SIG-M5 (cell line): ENCODE measurements at places on chromosomes 3 and 15.

GRCh38 chr3:19744047-19744446, 190.0 kb downstream of the EFHB start:
- DNase-seq, result no peak

GRCh38 chr3:74605437-74605836, 9.0 kb downstream of the CNTN3 start:
- DNase-seq, result no peak

GRCh38 chr3:42610976-42611375, 10.5 kb downstream of the NKTR start:
- DNase-seq, result no peak

DNA sequence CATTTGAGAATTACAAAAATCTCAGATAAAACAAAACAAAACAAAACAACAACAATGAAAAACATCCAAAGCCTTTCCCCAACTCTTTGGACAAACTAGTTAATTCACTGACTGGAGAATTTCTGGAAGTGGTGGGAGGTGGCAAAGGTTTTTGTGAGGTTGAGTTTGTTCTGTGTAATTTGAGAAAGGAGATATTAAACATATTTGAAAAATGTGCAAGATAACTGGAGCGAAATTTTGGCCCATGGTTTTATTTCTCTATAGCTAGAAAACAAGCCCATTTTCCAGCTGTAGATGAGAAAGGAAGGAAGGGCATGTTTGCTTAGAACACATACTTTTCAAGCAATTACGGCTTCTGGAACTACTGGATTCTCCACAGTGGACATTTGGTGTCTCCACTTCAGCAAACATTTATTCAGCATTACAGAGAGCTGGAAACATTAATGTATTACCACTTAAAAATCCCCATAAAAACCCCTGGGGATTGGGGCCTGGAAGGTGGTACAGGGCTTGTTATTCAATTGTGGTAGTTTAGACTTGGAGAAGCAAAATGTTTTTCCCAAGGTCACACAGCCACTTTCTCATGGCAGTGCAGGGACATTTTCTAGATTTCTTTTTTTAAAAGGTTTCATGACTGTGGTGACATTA, 135.8 kb downstream of the THSD4 start:
- no peak for DNase-seq

GRCh38 chr3:15845475-15845874, 47.7 kb upstream of the ANKRD28 start:
- no peak for DNase-seq

DNA sequence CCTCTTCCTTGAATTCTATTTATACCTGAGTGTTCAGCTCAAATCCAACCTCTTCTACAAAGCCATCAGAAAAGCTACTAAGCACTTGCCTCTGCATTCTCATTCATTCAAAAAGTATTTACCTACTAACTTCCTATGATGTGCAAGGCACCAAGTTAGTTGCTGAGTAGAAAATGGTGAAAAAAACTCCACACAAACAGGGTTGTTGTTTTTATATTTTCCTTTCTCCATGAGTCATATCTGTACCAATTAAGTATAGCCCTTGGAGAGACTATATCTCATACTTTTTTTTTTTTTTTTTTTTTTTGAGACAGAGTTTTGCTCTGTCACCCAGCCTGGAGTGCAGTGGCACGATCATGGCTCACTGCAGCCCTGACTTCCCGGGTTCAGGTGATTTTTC, 67.7 kb downstream of the IGF2BP2 start:
- no peak for DNase-seq

DNA sequence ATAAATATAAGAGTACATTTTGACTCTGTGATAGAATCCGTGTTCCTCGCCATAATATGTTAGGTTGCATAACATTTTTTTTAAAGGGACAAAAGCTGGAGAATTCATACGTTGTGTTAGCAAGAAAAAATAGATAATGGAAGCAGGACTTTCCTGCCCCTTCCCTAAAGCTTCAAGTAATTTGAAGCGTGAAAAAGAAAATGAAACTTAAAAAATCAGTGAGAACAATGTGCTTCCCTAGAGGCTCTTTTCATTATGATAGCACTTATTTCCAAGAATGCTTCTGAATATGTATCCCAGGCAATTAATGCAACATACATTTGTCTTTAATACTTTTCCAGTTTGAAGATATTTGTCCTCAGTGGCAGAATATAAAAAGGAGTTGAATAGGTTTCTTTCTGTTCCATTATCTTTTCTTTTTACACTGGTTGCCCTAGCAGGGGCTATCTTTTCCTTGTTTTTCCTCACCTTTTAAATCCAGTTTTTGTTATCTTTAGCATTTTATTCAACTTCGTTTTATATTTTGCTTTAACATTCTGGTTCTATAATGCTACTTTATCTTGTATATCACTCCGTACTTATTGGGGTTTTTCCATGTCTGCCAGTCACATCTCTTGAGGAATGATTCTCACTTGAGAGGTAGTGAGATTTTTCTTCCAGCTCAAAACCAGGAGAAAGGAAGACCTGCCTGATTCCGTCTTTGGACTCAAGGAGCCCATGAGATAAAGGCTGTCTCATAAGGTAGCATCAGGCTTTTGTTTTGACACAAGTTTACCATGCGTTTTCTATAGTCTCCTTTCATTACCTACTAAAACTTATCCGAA, 113.8 kb downstream of the MBNL1 start:
- DNase-seq, result no peak

DNA sequence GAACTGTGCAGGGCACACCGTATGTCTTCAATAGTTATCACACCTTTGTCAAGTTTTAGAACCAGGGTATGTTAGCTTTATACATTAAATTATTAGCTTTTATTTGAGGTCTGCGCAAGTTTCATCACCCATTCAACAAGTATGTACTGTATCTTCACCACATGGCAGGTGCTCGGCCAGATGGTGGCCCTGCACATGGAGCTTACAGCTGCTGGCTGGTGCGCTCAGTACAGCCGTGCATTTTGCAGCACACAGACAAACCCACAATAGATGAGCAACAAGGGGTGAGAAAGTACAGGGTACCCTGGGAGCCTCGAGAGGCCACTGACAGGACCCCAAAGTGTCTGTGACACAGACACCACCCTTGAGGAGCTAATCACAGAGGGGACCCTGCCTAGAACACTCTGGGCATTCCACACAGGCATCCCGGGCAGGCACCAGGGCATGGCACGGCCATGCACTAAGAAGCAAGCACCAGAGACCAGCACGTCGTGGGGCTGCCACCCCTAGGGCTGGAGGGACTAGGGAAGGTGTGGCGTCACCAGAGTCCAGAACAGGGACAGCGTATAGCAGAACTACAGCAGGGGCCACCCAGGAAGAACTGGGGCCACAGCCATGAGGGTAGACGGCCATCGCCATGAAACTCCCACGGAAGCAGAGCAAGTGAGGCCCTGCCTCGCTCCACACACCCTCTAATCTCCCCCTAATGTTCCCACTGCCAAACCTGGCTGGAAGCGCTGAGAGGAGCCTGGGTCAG, 27.4 kb downstream of the ZXDC start:
- no peak for DNase-seq

DNA sequence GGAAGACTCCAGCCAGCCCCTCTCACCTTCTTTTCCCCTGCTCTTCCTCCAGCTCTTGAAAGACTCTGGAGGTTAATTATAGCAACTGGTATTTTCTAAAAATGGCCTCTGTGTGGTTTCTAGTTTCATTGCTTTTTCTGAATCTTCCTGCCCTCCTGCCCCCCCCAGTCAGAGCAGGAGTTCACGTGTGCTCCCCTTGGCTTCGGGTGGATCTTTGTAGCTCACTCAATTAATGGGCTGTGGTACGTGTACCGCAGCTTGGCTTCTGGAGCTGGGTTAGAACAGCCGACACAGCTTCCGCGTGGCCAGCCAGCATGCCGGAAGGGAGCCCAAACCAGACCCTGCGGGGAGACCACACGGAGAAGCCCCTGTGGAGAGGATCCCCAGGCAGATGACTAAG, 31.5 kb downstream of the TM2D3 start:
- DNase-seq, result no peak

GRCh38 chr3:11566916-11567315, 76.8 kb downstream of the VGLL4 start:
- no peak for DNase-seq

DNA sequence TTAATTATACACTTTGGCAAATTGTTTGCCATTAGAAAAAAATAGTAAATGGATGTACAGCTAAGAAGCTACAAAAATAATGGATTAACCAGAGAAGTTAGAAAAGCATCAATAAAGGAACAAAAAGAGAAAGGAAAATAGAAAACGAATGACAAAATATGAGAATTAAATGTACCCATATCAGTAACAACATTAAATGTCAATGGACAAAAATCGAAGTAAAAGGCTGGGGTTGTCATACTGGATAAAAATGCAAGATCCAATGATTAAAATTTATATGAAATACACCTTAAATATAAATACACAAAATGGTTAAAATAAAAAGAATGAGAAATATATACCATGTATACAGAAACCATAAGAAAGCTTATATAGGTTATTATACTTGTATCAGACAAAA, 470.6 kb downstream of the OCA2 start:
- no peak for DNase-seq

- no peak for DNase-seq
Measured at GRCh38 chr3:155934230-155934629, 63.8 kb downstream of the GMPS start.

DNA sequence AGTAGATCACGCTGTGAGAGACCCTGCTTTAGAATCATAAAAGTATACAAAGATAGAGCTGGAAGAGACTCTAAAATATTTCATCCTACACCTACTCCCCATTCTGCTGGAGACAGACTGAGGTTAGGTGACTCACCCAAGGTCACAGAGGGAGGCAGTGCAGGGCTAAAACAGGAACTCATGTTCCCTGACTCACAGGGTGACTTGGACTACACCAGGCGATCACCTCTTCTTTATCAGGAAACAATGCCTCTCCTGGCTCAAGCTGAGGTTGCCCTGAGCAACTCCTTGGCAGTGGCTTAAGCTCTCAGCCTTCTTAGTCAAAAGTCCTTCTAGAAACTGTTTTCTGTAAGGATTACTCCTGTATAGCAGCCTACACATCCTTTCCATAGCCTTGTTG, 26.4 kb upstream of the TNFAIP8L3 start:
- peak; percentile 24 for DNase-seq

- no peak for DNase-seq
Measured at GRCh38 chr3:171457607-171458061, 2.6 kb downstream of the TNIK start.

GRCh38 chr15:28888900-28889299, 3.1 kb downstream of the APBA2 start:
- DNase-seq, result no peak

DNA sequence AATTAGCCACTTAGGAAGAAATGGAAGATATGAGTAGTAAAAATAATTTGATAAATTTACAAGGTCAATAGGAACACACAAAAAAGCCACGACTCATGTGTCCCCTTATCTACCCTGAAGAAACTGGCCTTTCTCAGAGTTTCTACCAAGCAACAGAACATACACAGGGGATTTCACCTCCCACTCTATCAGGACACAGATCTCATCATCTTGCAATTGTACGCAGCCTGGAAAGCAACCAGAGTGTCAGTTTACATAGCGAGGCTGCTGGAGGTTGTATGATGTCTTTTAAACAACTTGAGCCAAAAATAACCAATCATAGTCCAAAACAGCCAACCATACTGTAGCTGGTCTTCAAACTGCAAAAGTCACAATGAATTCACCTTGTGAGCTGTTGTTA, 19.7 kb upstream of the LMOD3 start:
- DNase-seq, result no peak

- no peak for DNase-seq
Measured at GRCh38 chr3:27422617-27423016, 53.4 kb upstream of the NEK10 start.

GRCh38 chr3:81894598-81894997, 133.2 kb upstream of the GBE1 start:
- no peak for DNase-seq

- DNase-seq, result no peak
Measured at GRCh38 chr3:81500039-81500438, 261.4 kb downstream of the GBE1 start.

GRCh38 chr3:126728680-126729079, 24.6 kb downstream of the CHCHD6 start:
- no peak for DNase-seq

- no peak for DNase-seq
Measured at GRCh38 chr3:136657526-136657925, 94.7 kb downstream of the STAG1 start.

- DNase-seq, result no peak
Measured at GRCh38 chr15:68822818-68823217, 2.1 kb upstream of the ANP32A start.

GRCh38 chr3:192299921-192300320, 427.4 kb downstream of the FGF12 start:
- no peak for DNase-seq
